ENCODE measurements at places on chromosomes 1 and 21.
A peak's percentile ranks its signal among the peaks of the same experiment; 100 is the strongest.

DNA sequence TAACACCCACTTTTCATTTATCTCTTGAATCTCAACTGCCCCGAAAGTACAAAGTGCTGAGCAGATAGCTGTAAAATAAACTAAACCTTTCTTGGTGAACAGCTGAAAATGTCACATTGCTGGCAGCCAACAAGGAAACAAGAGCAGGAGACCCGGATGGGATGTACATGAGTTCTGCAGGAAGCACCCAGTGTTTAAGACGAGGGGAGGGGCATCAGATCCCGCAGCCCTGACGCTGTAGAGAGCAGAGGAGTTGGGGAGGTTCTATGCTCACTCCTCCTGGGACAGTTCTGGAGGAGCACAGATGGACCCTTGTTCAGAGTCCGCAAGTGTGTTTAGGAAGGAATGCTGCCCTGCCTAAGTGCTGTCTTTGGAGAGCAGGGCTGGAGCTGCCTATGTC is 32.0 kb upstream of the EPHA8 start:
- no peak for DNase-seq

- no peak for DNase-seq
Observed at GRCh38 chr1:41888756-41889155, 30.0 kb downstream of the HIVEP3 start.

DNA sequence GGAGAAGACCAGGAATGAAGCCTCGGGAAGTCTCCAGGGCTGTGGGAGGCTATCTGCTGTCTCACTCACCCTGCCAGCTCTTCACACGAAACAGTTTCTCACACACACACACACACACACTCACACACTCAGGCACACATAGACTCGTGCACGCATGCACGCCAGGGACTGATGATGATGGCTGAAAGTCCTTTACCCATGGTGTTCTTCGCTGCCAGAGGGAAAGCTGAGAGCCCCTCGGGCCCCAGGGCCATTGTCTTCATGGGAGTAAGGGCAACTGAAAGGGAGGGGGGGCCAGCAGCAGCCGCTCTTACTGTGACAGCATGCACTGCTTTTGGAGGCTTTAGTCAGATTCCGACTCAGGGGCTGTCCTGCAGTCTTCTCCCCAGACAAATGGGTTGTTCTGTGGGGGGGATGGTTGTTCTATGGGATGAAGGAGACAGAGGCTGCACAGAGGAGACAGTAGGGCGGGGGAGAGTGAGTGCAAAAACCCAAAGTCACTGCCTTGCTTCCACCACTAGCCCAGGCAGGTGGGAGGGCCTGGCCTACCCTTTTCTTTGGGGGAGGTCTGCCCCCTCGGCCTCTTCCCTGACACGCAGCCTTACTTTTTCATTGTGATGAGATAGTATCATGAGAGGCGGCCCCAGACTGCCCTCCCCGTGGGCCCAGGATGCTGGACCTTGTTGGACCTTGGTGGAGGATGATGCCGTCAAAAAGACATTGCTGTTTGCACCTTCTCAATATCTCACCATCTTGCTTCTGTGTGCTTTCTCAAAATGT is 29.0 kb downstream of the STUM start:
- no peak for DNase-seq

DNA sequence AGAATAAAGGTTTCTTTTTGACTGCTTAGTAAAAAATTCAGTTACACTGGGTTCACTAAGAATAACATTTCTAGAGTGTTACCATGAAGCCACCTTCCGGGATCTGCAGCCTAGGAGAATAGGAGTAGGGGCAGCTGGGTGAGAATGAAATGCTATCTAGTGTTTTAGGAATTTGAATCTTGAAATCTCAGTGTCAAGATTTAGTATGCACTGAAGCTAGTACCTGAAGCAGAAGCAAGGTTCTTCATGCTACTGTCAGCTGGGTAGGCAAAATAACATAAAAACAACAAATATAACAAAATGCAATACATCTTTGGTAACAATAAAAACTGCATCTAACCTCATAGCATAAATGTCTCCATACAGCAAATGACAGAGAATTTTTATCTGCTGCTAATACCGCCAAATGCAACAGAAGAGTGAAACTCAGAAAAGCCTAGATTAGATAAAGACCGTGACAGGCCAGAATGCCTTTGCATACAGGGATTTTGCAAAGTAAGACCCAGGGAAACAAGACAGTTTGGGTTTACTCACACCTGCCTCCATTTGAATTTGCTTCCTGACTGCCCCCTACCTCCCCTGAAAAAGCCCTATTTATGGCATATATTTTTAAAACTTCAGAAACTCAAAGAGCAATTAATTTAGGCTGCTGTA is 58.2 kb downstream of the GADD45A start:
- no peak for DNase-seq

DNA sequence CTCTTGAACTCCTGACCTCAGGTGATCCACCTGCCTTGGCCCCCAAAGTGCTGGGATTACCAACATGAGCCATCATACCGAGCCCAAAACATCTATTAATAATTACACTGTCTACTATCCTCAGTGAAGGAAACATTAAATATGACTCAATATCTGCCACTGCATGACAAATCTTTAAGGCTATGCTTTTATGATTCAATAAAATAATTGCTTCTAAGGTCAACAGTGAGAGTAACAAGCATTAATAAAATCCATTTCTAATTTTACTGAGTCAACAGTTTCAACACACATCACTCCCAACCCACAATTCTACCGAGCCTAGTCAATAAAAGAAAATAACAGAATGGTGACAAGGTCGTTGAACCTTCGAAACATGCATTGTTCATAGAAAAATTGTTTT is 125.5 kb upstream of the CHRM3 start:
- peak; percentile 3 for DNase-seq

DNA sequence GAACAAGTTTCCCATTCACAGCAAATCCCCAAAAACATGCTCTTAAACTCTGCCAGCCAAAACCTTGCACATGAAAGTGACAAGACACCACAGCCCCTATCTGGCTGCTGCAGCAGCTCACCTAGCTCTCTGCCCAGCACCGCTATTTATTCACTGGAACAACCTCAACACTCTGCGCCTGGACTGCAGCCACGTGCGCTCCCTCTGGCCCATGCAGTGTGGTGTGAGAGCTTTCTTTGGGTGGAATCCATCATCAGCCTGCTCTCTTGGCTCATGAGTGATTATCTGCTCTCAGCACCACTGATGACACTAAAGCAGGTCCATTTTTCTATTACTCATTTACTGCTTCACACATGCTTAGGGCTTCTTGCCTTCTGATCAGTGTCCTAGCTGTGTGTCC is 11.4 kb downstream of the KCNJ6 start:
- no peak for DNase-seq

GRCh38 chr1:53050310-53050709 is 11.7 kb upstream of the PODN start:
- no peak for DNase-seq
